ENCODE measurements at places on chromosomes 13 and 19.

GRCh38 chr13:45951166-45951565 lies 99.6 kb upstream of the SIAH3 start:
- DNase-seq, result no peak

- no peak for DNase-seq
These were observed 21.6 kb downstream of the SPATA13 start for GRCh38 chr13:24181991-24182702.

- DNase-seq, result no peak
These were observed 26.7 kb downstream of the LATS2 start for GRCh38 chr13:21034603-21035191.

- no peak for DNase-seq
These were observed 6.6 kb downstream of the PEPD start for GRCh38 chr19:33514885-33515551.

GRCh38 chr19:13459351-13459750 lies 46.9 kb downstream of the CACNA1A start:
- no peak for DNase-seq

GRCh38 chr19:21610787-21611186 lies 105.4 kb downstream of the ZNF429 start:
- DNase-seq, result no peak

- no peak for DNase-seq
These were observed 313.9 kb downstream of the KLF12 start for GRCh38 chr13:73820285-73820684.

GRCh38 chr19:405121-405965 lies 3.6 kb downstream of the C2CD4C start:
- no peak for DNase-seq

DNA sequence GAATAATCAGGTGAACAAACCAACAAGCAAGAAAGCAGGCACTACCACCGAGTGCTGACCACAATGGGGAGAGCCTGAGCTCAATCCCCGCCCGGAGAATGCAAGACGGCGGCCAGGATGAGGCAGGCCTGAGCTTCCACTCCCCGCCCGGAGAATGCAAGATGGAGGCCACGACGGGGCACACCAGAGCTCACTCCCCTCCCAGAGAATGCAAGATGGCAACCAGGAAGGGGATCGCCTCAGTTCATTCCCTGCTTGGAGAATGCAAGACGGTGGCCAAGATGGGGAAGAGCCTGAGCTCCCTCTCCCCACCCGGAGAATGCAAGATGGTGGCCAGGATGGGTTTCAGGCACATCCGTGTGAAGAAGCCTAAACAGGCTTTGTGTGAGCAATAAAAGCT lies 24.7 kb upstream of the MIER2 start:
- DNase-seq, result no peak
